ENCODE measurements at places on chromosomes 16 and 17. TPM values are rescaled to one million over a fixed set of nuclear protein-coding genes. Genes with fewer than 3 reads are reported as not detected.
A peak's percentile ranks its signal among the peaks of the same experiment; 100 is the strongest.

GRCh38 chr16:28884045-28884444 is 5.8 kb downstream of the ATP2A1 start:
- ATAC-seq: no peak
- H3K4me3 ChIP-seq: no peak overlapping the region
- no peak overlapping the region for H3K27ac ChIP-seq
- H3K36me3 ChIP-seq: no peaks in the 10 kb centered on the region

DNA sequence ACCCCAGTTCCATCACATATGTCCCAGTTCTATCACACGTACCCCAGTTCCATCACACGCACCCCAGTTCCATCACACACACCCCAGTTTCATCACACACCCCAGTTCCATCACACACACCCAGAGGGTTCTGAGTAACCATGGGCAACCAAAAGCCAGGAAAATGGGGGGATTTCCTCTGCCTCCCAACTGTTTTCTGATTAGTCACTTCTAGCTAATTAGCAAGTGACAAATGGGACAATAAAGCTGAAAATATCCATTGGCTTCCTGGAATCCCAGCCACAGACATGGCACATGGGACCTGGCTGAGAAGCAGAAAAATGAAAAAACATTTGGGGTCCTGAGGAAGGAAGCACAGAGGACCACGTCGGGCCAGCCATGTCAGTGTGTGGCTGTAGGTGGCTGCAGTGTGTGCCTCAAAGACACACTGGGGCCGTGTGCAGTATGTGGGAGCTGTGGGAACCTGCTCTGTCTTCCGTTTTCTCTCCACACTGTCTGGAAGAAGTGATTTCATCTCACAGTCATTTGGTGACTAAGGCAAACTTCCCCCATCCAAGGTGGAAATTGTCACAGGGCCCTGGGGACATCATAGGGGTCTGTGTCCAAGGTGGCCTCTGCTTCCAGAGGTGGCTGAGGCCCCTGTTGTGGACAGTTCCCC is 106.7 kb downstream of the CMIP start:
- peak overlapping the region; percentile 91 for H3K27ac ChIP-seq
- peaks cover 34% of the 10 kb centered on the region for H3K4me1 ChIP-seq
- ATAC-seq: peak; percentile 93
- no peaks in the 10 kb centered on the region for H3K27me3 ChIP-seq
- H3K4me3 ChIP-seq: peak overlapping the region; percentile 64
- H3K36me3 ChIP-seq: no peaks in the 10 kb centered on the region

GRCh38 chr17:58632324-58633314 is 59.2 kb downstream of the TEX14 start:
- H3K36me3 ChIP-seq: no peaks in the 10 kb centered on the region
- ATAC-seq: no peak
- no peaks in the 10 kb centered on the region for H3K27me3 ChIP-seq
- H3K4me1 ChIP-seq: peaks cover 5% of the 10 kb centered on the region
- no peak overlapping the region for H3K27ac ChIP-seq
- no peak overlapping the region for H3K4me3 ChIP-seq

DNA sequence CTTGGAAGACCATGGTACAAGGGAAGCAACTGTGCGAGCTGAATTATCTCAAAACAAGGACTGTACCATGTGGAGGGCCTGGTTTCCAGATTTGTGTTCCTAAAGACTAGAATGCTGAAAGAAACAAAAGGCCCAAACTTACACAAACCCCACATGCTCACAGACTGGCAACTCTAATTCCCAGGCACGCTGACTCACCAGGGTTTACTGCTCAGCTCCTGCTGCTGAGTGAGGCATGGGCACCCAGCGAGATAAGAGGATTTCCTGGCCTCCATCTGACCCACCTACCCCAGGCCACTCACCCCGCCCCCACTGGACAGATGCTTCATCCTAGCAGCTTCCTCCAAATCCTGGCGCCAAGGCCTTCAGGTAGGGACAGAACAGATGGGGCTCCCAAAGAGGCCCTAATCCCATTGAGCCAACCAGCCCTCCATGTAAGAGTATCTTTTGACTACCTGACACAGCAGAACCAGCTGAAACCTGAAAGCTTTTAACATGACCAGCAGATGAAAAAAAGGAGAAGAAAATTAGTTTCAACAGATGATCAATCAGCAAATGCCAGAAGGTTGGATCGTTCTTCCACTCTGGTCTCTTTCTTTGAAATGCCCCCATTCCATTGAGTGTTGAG is 33.9 kb downstream of the DCUN1D3 start:
- no peaks in the 10 kb centered on the region for H3K27me3 ChIP-seq
- ATAC-seq: peak; percentile 88
- peaks cover 29% of the 10 kb centered on the region for H3K36me3 ChIP-seq
- H3K27ac ChIP-seq: peak overlapping the region; percentile 95

- peak overlapping the region; percentile 37 for H3K27ac ChIP-seq
- H3K36me3 ChIP-seq: peaks cover 55% of the 10 kb centered on the region
- H3K4me3 ChIP-seq: peak overlapping the region; percentile 47
- H3K4me1 ChIP-seq: peaks cover 22% of the 10 kb centered on the region
Observed at GRCh38 chr16:69438465-69438864, 14.0 kb downstream of the CYB5B start.

DNA sequence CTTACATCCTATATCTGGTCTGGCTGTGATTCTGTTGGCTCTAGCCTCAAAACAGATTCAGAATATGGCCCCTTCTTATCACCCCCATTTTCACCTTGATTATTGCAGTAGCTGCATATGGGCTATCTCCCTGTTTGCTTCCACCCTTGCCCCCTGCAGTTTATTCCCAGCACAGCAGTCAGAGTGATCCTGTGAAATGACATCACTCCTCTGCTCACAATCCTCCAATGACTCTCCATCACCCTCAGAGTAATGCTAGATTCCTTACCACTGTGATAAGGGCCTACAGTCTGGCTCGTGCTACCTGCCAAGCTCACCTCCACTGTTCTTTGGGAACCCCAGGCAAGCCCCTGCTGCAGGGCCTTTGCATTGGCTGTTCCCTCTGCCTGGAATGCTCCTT is 92.5 kb downstream of the ASIC2 start:
- H3K27ac ChIP-seq: no peak overlapping the region
- no peaks in the 10 kb centered on the region for H3K36me3 ChIP-seq
- ATAC-seq: no peak
- H3K4me1 ChIP-seq: no peaks in the 10 kb centered on the region
- peaks cover 6% of the 10 kb centered on the region for H3K27me3 ChIP-seq

GRCh38 chr17:64099543-64099942 is 30.4 kb downstream of the ERN1 start:
- ATAC-seq: no peak
- peak overlapping the region; percentile 38 for H3K27ac ChIP-seq

TMEM94 gene
- total RNA-seq: 79.8 TPM

ZNF624 gene
- total RNA-seq: 3.4 TPM

KATNB1 gene
- total RNA-seq: 37.5 TPM

PTX4 gene
- not detected for total RNA-seq
